ENCODE measurements at places on chromosomes 3 and 15.
A peak's percentile ranks its signal among the peaks of the same experiment; 100 is the strongest.

DNA sequence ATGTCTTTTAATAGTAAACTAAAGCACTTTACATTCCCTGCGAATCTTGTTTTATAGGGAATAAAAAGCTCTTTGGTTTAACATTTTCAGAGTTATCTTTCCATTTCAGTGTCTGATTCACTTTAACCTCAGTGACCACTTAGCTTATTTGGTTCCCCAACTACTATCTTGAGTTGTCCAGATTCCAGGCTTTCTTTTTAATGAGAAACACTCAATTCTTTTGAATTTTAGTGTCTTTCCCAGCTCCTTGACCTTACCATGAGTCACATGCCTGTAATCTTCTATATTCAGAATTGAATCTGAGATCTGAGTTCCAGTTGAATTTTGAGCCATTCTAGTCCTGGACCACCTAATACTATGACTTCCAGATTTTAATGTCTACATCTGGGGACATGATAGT is 144.4 kb downstream of the KCNAB1 start:
- no peak for DNase-seq

DNA sequence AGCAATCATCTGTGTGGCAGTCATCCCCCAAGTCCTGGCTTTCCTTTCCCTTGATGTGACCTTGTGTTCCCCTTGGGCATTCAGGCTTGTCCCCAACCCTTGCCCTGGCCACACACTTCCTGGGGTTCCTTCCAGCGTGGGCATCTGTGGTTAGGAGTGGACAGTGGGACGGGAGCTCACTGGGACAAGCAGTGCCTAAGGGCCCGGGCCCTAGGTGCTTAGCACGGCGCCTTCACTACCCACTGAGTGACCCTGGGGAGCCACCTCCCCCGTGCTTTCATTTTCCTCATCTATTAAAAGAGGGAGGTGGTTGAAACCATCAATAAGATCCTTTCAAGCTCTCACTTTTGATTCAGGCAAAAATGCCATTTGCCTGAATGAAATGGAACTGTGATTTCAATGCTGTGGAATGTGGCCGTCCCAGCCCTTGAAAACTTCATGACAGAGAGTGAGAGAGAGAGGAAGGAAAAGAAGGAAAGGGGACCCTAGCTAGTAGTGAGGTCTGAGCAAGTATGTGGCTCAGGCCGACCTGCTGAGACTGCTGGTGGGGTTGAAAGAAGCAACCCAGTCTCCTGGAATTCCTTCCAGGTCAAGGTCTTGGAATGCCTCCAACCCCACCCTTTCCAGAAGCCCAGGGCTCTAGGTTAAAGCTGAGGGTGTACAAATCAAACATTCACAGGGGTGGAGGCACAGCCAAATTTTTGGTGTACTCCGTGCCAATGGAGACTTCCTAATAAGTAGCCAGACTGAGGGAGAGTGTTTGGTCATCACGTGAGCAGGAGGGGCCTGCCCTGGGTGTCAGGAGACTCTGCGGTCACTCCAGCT is 302.9 kb downstream of the TLE3 start:
- no peak for DNase-seq

- DNase-seq: peak; percentile 58
These were observed at the start of gene FANCD2 for GRCh38 chr3:10026084-10026890. Gene FANCD2 (plus strand): TSS chr3:10026437. CDS start chr3:10028658, 2,221 bp downstream.

- DNase-seq: no peak
These were observed 73.1 kb downstream of the RORA start for GRCh38 chr15:61155741-61156700.

GRCh38 chr15:56987286-56987685 is 68.8 kb downstream of the TCF12 start:
- no peak for DNase-seq

- no peak for DNase-seq
These were observed 4.3 kb upstream of the UBE2E2 start for GRCh38 chr3:23198801-23199200.

- no peak for DNase-seq
These were observed 20.4 kb downstream of the CCDC191 start for GRCh38 chr3:114035896-114036295.

DNA sequence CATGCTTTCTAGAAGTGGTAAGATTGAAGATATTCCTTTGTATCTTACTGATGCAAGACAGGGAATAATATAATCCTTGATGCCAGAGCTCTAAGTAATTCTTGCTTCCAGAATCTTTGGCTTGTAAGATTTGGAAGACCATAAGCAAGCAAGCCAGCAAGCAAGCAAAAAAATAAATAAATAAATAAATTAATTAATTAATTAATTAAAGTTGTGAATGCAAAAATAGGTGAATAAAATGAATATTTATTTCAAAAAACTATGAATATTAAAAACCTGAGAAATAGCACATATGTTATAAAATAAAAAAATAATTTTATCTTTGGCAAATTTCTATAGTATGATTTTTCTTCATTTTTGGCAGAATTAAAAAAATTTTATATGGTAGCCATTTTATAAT is 750.2 kb upstream of the ARRDC4 start:
- DNase-seq: no peak

GRCh38 chr15:55999658-56000057 is 6.2 kb upstream of the NEDD4 start:
- no peak for DNase-seq

GRCh38 chr3:63808633-63809032 is 10.5 kb upstream of the C3orf49 start:
- DNase-seq: no peak

- no peak for DNase-seq
These were observed 39.7 kb upstream of the PYGO1 start for GRCh38 chr15:55627730-55628368.

DNA sequence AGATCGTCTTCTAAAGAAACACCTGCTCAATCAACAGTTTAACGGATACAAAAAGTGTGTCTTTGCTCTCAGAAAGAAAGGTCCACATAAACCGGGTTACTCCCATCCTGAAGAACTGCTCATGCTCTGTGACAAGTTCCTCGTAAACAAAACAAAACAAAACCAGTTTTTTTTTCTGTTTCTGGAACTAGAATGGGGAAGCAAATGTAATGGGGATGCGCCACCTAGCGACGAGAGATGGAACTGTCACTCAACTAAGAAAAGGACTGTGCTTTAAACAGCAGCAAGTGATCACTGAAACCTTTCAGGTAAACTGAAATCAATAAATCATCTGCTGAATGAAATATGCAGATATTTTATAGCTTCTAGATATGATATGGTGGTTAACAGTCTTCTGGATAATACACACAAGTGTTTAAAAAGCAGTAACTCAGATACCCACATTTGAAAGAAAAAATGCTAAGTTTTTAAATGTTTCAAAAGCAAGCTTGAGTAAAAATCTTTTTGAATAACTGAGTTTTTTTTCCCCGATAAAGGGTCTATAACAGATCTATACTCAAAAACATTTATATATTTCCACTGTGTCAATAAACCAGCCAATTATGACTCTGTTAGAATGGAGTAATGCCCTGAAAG is 10.9 kb downstream of the TM2D3 start:
- no peak for DNase-seq

DNA sequence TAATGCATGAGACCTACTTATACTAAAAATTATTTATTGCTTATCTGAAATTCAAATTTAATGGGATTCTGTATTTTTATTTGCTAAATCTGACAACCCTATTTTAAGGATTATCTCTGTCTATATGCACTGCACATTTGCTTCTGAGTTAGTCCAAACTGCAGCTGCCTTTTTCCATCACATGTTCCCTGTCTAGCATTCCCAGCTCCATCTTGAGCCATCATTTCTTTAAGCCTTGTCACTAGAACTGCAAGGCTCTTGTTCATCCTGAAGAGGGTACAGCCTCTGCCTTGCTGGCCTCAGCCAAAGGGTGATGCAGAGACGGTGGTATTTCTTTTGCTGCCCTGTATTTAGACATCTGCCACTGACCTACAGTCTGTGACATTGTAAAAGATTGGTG is 125.8 kb upstream of the STT3B start:
- no peak for DNase-seq

DNA sequence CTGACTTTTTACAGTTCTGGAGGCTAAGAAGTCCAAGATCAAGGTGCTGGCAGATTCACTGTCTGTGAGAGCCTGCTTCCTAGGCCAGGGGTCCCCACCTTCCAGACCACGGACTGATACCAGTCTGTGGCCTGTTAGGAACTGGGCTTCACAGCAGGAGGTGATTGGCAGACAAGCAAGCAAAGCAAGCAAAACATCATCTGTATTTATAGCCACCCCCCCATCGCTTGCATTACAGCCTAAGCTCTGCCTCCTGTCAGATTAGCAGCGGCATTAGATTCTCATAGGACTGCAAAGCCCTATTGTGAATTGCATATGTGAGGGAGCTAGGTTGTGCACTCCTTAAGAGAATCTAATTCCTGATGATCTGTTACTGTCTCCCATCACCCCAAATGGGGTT is 194.7 kb upstream of the THRB start:
- no peak for DNase-seq

DNA sequence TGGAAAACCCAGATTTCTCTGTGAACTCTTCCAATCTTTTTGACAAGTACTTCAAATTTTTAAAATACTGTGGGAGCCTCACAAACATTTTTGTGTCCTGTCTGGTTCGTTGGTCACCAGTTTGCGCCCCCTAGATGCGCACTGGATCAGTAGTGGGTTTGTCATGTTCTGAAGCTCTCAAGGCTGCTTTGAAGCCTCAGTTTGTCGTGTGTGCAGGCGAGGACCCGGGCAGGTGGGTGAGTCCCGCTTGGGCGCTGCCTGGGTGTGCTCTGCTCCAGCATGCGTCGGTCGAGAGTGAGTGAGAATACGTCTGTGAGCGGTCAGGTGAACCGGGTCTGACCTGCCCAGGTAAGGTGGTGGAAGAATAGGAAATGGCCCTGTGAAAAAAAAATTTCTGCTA is 17.3 kb upstream of the AEN start:
- DNase-seq: no peak

GRCh38 chr3:195003006-195003892 is 267.7 kb downstream of the XXYLT1 start:
- no peak for DNase-seq

GRCh38 chr3:131075632-131076328 is 49.1 kb downstream of the NEK11 start:
- no peak for DNase-seq

- no peak for DNase-seq
These were observed 111.2 kb downstream of the LSM3 start for GRCh38 chr3:14289590-14290461.

GRCh38 chr3:145094355-145094941 is 1066.5 kb downstream of the PLOD2 start:
- DNase-seq: no peak

- DNase-seq: no peak
These were observed 1.1 kb downstream of the EDEM1 start for GRCh38 chr3:5188419-5189221.

DNA sequence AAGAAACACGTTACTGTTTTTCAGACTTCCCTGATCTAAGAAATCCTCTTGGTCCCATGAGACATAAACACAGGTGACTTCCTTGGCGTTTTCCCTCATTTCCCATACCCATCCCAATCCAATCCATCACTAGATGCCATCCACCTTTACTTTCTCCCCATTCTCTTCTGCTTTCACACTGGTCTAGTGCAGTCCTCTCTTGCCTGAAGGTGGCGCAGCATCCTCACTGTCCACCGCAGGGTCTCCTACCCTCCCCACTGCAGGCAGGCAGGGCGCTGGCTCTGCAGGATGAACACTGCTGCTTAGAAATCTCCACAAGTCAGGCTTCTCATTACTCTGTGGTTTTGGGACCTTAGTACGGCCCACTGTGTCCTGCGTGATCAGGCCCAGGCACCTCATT is 58.2 kb downstream of the RAB7A start:
- no peak for DNase-seq

DNA sequence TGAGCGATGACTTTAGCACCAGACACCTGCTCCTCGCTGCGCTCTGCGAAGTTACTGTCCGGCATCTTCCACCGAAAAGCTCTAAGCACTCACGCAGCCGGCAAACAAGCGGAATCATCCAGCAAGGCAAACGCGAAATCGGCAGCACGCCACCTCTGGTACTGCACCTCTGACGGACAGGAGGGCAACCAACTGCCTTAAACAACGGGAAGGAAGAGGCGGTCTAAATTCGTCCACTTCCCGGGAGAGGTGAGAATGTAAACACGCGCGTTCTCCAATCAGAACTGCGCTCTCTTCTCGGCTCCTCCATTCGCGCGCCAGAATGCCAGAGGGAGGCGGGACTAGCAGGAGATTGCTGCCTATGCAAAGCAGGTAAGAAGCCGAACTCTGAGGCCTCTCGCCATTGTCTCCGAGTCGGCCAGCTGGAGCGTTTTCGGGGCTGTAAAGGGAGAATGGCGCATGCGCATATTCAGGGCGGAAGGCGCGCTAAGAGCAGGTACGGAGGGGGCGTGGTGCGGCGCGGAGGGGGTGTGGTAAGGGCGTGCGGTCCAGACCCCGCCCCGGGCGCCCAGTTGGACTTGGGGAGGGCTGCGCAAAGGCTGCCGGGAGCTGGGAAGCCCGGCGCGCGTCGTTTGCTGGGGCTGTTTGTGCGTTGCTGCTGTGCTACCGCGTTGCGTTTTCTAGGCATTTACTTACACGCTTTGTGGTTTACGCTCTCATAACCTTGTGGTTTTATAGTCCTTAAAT is at the start of the genes BTD and HACL1:
Gene BTD, plus strand, starts transcription at position 347 of the 747 bp plus-strand sequence. CDS start 33,695 bp downstream, outside the sequence.
Gene HACL1, minus strand, starts transcription at position 171 of the 747 bp plus-strand sequence. Its CDS starts 106 bp downstream, at position 65.
- no peak for DNase-seq

- DNase-seq: no peak
These were observed 93.1 kb downstream of the AKAP13 start for GRCh38 chr15:85473455-85473854.

- DNase-seq: no peak
These were observed 224.7 kb upstream of the GBE1 start for GRCh38 chr3:81985996-81986723.

DNA sequence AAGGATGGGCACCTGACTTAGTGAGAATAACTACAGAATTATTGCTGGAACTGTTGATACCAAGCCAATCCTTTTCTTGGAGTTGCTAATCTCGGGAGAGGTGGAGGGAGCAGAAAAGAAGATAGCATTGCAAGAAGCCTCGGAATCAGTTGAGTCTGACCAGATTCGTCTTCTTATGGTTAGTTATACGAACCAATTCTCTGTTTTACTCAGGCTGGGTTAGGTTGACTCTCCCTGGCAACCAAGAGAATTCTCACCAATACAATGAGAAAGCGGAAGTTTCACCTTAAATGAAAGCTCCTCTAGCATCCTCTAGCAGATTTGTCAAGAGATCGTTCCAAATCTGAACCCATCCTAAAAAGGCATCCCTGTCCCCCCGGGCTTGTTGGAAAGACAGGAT is 43.5 kb upstream of the UBE2E1 start:
- DNase-seq: no peak

DNA sequence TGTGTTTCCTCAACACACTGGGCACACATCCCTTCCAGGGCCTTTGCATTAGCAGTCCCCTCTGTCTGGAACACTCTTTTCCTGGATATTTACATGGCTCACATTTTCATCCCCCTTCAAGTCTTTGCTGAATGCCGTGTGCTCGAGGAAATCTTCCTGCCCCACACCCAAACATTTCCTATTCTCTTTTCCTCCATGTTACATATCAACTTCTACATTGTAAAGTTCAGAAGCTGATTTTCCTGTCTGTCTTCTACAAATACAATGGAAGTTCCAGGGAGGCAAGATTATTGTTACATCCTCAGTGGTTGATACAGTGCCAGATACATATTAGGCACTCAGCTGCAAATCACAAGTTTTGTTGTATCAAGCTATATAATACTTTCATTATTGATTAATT is 4.1 kb downstream of the ACAD11 start:
- no peak for DNase-seq
